GM04504 (cell line): ENCODE measurements at places on chromosomes 4 and X.

GRCh38 chr4:7043284-7044136, at the start of gene TADA2B:
Gene TADA2B (plus strand): TSS chr4:7043372. CDS start chr4:7043580, 208 bp downstream.
- DNase-seq: no peak

DNA sequence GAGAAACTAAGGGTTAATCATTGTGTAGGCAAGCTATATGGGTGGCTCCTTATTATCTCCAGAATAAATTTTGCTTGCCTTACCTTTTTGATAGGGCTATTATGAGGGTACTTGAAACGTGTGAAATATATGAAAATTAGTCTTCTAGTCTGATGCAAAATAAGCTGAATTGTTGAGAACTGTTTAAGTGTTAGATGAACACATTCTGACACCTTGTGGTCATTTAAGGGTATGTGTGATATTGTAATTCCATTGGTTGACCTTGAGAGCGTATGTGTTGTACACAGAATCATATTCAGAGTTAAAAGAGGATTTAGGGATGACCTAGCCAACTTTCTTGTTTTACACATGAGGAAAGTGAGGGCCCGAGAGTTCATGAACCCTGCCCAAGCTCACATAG, 44.6 kb upstream of the LINC00632 start:
- DNase-seq: no peak

GRCh38 chr4:8860892-8861575, 10.6 kb downstream of the HMX1 start:
- no peak for DNase-seq

DNA sequence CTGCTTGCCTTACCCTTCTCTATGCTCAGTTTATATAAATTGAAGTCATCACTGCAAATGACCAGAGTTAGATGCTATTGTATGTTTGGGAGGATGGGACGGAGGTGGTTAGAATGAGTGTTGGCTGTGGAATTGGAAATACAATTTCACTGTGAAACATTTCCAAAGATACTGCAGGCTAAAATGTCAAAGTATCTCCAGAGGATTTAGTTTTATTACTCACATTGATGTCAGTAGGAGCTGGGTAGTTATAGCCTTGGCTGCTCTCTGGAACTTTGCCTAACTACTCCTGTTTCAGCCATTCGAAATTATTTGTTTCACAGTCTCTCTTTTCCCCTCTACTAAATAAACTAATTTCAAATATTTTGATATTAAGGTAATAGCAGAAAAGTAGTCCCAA, 92.6 kb upstream of the PPP3CA start:
- no peak for DNase-seq

- DNase-seq: no peak
Observed at GRCh38 chr4:76723373-76723772, 174.6 kb downstream of the SOWAHB start.

GRCh38 chr4:121978172-121978516, 26.3 kb upstream of the TRPC3 start:
- no peak for DNase-seq

DNA sequence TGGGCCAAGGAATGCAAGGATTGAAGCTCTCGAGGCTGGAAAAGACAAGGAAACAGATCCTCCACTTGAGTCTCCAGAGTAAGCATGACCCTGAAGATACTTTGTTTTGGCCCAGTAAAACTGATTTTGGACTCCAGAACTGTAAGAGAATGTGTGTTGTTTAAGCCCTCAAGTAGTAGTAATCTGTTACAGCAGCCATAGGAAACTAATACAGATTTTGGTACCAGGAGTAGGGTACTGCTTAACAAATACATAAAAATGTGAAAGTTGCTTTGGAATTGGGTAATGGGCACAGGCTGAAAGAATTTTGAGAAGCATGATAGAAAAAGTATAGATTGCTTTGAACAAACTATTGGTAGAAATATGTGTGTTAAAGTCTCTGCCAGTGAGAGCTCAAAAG, 17.4 kb upstream of the FRAS1 start:
- no peak for DNase-seq

DNA sequence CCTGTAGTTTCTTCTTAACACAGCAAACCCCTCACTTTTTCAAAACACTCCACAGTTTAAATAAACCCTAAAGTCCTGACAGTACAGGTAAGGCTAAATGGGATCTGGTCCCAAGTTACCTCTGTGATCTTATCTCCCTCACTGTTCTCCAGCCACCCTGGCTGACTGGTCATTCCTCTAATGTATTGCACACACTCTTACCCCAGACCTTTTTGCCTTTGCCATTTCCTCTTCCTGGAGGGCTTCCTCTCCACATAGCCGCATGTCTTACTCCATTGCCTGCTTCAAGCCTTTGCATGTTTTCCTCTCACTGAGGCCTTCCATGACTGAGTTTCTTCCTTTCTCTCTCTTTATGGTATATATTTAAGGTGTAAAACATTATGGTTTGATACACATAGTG, 19.5 kb upstream of the ANXA3 start:
- DNase-seq: no peak

GRCh38 chrX:46713672-46714490, 45.0 kb downstream of the SLC9A7 start:
- no peak for DNase-seq

DNA sequence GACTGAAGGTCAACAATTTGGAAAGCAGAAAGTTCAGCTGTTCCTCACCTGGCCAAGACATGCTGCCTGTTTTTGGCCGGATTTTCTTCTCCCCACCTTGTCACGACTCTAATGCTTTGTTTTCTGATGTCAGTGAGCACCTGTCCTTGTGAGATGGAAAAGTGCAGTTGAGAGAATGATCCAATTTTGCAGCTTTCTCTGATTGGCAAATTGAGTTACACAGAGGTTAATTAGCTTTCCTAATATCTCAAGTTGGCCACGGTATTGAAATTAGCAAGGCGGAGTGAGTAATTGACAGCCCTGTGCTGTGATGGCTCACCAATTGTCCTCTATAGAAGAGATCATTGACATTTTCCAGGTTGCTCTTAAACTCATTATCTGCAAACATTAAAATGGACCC, 126.8 kb upstream of the VCX3A start:
- no peak for DNase-seq

DNA sequence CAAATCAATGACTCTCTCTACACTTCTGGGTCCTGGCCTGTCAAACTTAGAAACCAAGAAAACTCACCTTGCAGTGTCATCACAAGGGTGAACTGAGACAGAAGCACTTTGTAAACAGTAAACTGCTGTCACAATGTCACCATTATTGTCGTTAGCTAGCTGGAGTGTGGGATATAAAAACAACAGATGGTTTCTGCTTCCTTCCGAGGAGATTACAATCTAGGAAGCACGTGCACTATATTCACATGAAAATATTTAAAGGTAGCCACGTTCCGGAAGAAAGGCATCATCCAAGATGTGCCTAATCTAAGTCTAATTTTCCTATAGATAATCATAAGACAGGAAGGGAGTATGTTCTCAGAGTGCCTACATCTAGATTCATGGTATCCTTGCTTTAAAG, 64.7 kb upstream of the ACSL1 start:
- DNase-seq: no peak

- DNase-seq: no peak
Observed at GRCh38 chr4:186561748-186562147, 6.4 kb upstream of the MTNR1A start.

GRCh38 chrX:97539970-97540519, 656.3 kb downstream of the RPA4 start:
- no peak for DNase-seq

DNA sequence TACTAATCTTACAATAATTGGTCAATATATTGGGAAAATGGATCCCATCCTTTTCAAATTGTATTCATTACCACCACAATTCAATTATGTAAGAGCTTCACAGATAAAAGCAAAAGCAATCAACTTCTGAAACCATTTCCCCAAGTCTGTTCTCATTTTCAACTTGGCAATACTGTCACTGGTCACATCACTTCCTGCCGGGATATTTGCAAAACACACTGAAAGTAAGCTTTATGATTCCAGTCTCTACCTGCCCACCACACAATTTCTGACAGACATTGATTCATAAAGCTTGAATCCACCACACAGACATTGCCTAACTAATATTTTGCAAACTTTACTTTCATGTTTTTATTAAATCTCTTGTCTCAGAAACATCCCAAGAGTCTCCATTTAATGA, 53.6 kb downstream of the LIN54 start:
- no peak for DNase-seq

GRCh38 chrX:148659481-148659880, 159.1 kb downstream of the AFF2 start:
- DNase-seq: no peak

GRCh38 chr4:83644677-83645659, 109.1 kb downstream of the GPAT3 start:
- peak; percentile 39 for DNase-seq

DNA sequence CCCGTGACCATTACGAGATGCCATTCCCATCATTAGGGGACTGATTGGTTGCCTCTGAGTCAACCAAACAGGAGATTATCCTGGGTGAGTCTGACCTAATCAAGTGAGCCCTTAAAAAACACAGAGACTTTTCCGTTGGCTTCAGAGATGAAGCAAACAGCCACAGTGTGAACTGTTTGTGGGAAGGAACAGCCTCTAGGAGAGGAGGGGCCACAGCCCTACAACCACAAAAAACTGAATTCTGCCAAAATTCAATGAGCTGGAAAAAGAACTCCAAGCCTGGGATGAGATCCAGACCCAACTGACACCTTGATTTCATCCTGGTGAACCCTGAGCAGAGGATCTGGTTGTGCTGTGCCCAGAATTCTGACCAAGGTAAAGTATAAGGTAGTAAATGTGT, 31.3 kb upstream of the TBL1X start:
- DNase-seq: no peak

GRCh38 chrX:15579778-15580747, 20.7 kb downstream of the ACE2 start:
- DNase-seq: no peak

- DNase-seq: peak; percentile 5
Observed at GRCh38 chrX:26783512-26784225, 567.7 kb downstream of the MAGEB5 start.

DNA sequence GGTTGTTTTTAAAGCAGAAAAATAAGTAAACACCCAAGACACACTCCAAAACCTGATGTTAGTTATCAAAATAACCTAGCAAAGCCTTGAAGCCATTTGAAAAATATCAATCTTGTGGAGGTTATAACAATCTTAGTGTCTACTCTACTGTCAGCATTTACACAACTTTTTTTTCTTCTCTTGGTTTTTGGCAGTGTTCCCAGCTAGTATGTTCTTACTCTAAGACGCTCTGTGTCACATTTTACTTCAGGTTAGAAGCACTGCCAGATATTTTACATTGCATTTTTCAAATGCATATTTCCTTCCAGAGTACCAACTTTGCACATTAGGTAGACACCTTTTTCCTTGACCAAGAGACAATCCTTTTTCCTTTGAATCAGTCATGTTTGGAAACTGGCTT, 114.0 kb upstream of the INPP4B start:
- no peak for DNase-seq

DNA sequence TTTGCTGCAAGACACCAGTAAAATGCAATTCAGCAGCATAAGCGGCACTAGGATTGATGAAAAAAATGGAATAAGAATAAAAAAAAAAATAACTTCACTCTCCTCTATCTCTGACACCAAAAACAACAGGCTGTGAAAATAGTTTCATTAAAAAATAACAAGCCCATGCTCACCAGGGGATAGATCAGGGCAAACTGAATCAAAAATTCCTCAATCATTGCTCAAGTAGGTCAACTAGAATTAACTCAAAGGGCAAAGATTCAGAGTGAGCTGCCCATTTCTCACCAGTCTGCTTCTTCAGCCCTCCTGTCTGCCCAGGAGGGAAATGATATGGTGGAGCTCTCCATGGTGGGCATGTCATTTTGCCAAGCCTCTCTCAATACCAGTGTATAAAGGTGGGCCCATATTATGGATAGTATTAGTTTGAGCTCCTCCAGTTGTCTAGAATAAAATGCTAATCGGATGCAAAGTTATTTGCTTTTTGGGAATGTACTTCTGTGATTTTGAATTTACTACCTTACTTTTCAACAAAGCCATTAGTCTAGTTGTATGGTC, 153.9 kb downstream of the UNC5C start:
- no peak for DNase-seq

DNA sequence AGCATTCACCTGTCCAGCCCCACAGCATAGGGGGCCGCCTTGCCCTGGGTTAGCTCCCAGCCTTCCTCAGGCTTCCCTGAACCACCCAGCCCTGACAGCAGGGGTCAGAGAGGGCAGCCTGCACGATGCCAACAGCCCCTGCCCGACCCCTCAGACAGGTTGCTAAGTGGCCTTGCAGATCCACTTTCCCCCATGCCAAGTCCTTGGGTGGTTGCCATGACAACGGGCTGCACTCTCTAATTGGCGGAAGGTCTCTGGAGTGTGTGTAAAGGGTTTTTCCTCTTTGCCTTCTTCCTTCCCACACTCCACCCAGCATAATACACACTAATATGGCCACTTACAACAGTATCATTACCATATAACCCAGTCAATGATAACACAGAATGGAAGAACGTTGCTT, 99.6 kb upstream of the AFAP1 start:
- DNase-seq: no peak

- no peak for DNase-seq
Observed at GRCh38 chr4:88413801-88414200, 35.1 kb downstream of the HERC6 start.

DNA sequence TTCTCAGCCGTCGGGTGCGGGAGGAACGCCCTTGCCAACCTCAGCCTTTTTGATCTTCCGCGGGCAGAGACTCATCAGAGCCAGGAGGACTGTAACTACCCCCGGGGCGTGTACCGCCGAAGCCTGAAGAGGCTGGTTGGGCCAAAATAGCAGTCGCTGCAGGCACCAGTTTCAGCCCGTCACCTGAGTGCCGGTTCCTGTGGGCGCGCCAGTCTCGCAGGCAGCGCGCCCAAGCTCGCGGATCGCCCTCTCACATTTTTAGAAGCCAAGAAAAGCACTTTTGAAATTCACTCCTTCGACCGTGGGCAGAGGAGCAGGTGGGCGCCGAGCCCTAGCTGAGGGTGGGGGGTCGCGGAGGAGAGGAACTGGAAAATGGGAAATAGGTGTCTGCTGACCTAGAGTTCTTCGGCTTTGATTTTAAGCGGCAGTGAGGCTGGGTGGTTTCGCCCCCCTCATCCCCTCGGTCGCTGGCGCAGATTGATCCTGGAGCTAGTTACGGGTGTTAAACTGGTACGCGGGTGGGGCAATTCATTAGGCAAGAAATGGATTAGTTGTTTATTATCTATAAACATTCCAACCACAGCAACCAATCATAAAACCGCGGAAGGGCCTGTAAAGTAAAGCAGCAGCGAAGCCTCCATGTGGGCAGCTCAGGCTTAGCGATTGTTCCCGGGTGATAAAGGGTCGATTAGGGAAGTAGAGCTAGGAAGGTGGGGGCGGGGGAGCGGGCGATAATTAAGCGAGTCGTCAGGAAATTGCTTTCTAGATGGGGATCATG, 69.2 kb downstream of the FBXO8 start:
- DNase-seq: no peak

GRCh38 chrX:2576793-2577192, 76.0 kb upstream of the DHRSX start:
- DNase-seq: no peak

GRCh38 chr4:15754323-15754722, 23.8 kb upstream of the CD38 start:
- no peak for DNase-seq

- no peak for DNase-seq
Observed at GRCh38 chr4:184171011-184171410, 46.7 kb downstream of the ENPP6 start.
